Esophagus squamous epithelium (tissue), 5 donors: ENCODE measurements at places on chromosomes 5 and 9.

- DNase-seq, result no peak
Measured at GRCh38 chr5:31377274-31377946, 154.5 kb downstream of the DROSHA start.

- DNase-seq, result no peak
Measured at GRCh38 chr9:14722391-14723035, at the start of gene CER1. CER1 (minus strand) TSS chr9:14722733; CDS start chr9:14722672, 61 bp downstream.

DNA sequence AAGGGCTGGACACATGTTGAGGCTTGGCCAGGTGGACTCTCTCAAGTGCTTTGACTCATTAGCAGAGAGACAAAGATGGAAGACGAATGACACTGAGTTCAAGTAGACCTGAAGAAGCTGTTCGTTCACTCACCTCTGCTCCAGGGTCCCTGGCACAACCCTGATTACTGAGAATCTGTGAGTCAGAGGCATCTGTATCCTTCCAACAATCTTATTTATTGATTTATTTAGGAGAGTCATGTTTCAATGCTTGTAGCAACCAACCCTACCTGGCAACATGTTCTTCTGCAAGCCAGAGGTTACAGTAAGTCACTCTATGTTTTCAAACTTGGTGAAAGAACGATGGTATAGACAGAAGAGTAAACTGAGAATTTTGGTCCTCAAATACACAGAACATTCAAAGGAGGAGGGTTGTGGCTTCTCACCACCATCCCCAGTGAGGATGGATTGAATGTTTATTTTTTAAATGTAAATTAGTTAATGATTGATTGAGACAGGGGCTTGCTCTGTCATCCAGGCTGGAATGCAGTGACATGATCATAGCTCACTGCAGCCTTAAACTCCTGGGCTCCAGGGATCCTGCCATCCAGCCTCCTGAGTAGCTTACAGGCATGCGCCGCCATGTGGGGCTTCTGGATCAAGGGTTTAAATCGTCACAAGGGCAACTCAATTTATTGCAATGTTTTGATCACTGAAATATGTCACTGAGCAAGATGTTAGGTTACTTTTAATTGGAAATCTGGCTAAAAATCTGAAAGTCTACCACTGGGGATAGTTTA is 55.7 kb upstream of the CARTPT start:
- no peak for DNase-seq

GRCh38 chr5:104539618-104540350 is 977.2 kb upstream of the NUDT12 start:
- no peak for DNase-seq

DNA sequence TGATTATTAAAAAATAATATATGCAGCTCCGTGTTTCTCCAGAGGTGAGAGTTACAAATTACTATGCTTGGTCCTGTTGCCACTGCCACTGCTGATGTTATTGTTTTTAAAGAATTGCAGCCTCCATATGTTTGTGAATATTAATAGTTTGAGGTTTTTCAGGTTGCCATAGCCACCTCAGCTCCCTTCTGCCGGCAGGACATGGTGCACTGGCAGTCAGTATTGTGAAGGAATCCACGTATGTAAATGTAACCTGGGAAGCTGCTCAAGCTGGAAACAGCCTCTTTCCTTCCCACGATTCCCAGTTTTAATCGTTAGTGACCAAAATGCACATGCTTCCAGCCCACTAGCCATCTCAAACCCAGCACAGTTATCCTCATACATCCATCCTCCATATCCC is 184.4 kb upstream of the CCNG1 start:
- DNase-seq, result no peak

- no peak for DNase-seq
Measured at GRCh38 chr9:125521462-125522327, 185.3 kb downstream of the MAPKAP1 start.

DNA sequence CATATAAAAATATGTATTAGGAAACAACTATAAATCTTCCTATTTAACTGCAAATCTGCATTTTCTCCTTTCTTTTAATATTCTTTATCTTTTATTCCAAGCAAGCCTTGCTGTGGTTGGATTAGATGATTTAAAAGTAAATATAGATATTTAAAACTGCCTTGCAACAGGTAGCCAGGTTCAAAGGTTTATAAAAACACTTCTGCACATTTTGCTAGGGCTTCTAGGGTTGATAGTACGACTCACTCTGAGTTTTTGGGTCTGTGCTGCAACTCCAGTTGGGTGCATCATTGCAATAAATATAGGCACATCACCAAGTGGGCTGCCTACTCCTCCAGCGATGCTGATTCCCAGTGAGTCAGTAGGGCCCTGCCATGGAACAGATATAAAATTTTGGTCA is 167.7 kb downstream of the MPDZ start:
- no peak for DNase-seq

DNA sequence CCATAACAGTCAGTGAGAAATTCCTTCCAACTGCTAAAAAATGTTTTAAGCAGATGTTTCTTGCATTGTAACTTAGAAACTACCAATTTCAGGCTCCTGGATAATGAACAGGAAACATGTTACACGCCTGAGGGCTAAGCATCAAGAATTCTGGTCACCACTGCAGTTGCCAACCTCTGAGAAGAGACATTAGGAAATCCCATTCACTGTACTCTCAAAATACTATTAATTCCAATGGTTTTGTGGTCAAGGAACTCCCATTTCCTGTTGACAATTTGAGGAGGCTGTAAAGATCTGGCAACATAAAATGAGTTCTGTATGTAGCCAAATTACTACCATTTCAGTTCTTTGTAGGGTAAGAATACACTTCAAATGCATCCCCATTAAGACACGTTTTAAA is 456.0 kb upstream of the MEF2C start:
- no peak for DNase-seq

GRCh38 chr9:130780865-130781504 is 54.1 kb upstream of the ABL1 start:
- no peak for DNase-seq

DNA sequence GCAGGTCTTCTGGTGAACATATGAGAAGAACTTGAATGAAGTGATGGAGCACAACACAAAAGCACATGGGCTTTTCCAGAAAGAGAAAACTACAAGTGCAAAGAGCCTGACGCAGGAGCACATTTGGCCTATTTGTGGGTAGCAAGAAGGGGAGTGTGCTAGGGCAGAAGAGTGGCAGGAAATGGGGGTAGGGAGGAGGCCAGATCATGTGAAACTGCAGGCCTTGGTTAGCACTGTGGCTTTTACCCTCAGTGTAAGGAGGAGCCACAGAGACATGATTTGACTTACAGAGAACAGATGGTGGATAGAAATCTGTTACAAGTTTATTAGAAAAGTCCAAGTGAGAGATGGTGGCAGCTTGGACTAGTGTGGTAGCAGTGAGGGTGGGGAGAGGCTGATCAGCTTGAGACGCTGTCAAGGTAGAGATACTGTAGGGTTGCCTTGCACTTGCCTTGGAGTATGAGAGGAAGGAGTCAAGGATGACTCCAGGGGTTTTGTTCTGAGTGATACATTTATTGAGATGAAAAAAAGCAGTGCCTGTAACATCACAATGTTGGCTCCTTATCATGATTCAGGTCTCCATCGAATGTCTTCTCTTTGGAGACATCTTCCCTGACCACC is 126.7 kb downstream of the PPP2R2B start:
- no peak for DNase-seq

- no peak for DNase-seq
Measured at GRCh38 chr5:72523960-72524582, 16.9 kb upstream of the ZNF366 start.

GRCh38 chr5:57037355-57037754 is 85.4 kb upstream of the MIER3 start:
- DNase-seq, result no peak

GRCh38 chr9:27391040-27391895 is 94.3 kb upstream of the EQTN start:
- DNase-seq, result no peak

DNA sequence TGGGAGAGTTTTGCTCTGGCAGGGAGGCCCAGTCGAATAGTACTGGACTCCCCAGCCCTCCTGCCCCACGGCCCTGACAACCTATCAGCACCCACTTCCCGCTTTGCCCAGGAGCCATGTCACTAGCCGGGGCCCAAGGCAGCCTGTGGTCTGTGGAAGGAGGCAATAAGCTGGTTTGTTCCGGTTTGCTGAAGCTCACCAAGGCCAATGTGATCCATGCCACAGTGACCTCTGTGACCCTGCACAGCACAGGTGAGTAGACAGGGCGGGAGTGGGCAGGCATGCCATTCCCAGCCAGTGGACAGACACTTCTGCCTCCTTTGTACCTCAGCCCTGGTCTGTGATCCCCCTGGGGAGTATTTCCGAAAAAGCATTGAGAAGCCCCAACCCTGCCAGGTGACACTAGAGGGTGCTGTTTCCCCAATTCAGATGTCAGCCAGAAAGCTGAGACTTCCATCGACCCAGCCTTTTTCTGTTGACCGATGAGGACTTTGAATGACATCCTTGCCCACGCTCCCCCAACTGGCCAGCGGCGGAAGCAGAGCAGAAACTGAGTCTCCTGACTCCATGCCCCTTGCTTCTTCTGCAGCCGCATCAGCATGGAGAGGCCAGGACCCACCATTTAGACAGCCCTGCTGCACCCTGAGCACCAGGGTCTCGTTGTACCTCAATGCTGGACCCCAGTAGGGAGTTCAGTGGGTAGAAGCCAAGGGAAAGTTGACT is 9.6 kb downstream of the PCYOX1L start:
- no peak for DNase-seq
